ENCODE measurements at places on chromosomes 4 and X.

DNA sequence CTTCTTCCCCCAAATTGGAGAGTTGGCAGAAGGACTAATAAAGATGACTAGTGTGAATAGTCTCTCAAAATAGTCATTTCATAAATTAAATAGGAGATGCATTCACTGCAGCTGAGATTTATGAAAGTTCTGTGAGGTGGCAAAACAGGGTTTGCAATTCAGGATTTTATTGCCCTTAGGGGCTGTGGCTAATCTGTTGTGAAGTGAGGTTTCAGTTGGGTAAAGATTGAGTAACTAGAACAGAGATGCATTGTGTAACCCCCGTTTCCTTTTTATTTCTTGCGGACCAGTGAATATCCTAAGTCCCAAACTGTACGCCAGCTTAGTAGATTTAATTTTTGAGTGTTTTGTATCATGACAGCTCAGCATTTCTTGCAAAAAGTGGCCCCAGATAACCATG, 16.2 kb upstream of the SCRG1 start:
- no peak for DNase-seq

GRCh38 chrX:101493225-101493624, 8.0 kb downstream of the ARMCX4 start:
- DNase-seq, result no peak

DNA sequence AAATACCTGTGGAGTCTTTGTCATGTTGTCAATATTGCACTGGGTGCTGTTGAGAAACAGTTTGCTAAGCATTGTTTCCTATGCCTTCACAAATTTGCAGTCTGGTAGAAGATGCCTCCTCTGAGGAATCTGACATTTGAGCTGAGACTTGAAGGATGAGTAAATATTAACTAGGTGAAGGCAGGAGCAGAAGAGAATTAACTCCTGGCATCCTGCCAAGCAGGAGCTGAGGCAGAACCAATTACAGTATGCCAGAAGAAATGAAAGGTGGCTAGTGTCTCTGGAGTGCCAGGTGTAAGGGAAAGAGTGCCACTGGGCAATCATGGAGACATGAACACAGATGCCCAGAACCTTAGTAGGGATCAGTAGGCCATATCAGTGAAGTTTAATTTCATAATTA, 1778.2 kb upstream of the PCDH10 start:
- no peak for DNase-seq

GRCh38 chrX:68941385-68941952, 112.6 kb downstream of the EFNB1 start:
- no peak for DNase-seq

GRCh38 chr4:95544113-95545103, 4.4 kb downstream of the UNC5C start:
- no peak for DNase-seq

GRCh38 chr4:22090661-22091351, 142.2 kb upstream of the KCNIP4 start:
- no peak for DNase-seq

GRCh38 chrX:16479206-16479869, 170.6 kb upstream of the S100G start:
- no peak for DNase-seq

- DNase-seq, result no peak
These were observed 49.6 kb downstream of the SMAD1 start for GRCh38 chr4:145531223-145531622.

DNA sequence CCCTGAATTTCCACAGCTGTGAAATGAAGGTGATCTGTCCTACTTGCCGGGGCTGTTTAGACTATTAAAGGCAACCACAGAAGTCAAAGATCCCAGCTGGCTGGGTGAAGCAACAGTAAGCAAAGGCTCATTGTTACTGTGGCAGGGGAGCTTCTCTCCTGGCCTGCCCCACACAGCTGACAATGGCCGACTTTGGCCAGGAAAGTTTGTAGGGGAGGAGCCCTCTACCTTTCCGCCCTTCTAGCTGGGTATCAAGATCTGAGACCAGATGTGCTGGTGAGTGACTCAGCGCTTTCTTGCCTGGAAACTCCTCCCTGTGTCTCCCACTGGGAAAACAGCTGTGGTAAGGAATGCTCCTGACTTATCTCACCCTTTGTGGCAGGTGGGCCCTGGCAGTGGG, 21.1 kb downstream of the RASSF6 start:
- no peak for DNase-seq

GRCh38 chr4:3291411-3291968, 1.3 kb upstream of the RGS12 start:
- DNase-seq, result no peak

GRCh38 chr4:182325397-182325796, 82.2 kb downstream of the TENM3 start:
- DNase-seq, result no peak

All from stimulated activated naive CD8-positive, alpha-beta T cell treated with anti-CD3 and anti-CD28 coated beads, Interleukin-15, Interleukin-2, amounts not matched to agents 100 U/mL and 50 U/mL, for 24 hours (primary cell).